Heart left ventricle (tissue), 16 donors: ENCODE measurements at places on chromosomes 5 and 9.

- no peak overlapping the region for H3K4me3 ChIP-seq
- H3K36me3 ChIP-seq: no peaks in the 10 kb centered on the region
- no peak overlapping the region for H3K27ac ChIP-seq
- H3K4me1 ChIP-seq: no peaks in the 10 kb centered on the region
- no peaks in the 10 kb centered on the region for H3K27me3 ChIP-seq
Measured at GRCh38 chr9:32954642-32955041, 46.8 kb downstream of the APTX start.

DNA sequence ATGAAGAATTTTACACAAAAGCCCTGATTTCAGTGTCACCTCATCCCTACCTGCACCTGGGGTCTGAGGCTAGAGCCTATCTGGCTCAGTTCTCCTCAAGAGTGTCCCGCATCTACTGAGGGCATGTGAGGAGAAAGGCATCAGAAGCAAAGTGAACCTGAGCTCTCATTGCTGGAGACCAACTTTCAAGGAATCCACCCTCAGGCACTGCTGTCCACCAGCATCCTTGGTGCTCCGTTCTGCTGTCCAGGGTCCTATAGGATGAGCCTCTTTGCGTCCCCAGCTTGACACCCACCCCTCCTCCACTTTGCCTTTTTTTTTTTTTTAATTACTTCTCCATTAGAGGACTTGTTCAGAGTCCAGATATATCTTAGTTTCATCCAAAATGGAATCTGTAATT is 49.5 kb downstream of the CAMSAP1 start:
- H3K4me1 ChIP-seq: no peaks in the 10 kb centered on the region
- no peaks in the 10 kb centered on the region for H3K36me3 ChIP-seq
- no peak overlapping the region for H3K27ac ChIP-seq
- no peak for DNase-seq

DNA sequence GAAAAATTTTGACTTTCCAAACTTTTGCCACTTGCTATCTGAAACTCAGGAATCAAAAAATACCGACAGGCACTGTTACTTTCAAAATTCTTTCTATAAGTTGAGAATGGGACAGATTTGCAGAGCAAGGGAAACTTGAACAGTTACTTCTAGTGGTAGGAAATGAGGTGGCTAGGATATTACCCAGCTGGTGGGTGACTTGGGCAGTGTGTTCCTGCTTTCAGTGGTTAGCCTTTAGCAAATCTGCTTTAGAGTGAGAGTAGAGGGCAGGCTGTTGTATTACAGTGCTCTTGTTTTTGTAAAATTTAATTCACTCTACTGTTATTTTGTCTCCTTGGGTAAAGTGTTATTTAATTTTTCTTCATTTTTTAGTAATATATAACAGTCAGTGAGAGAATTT is 40.2 kb upstream of the ROPN1L start:
- peaks cover 96% of the 10 kb centered on the region for H3K36me3 ChIP-seq
- H3K4me1 ChIP-seq: no peaks in the 10 kb centered on the region
- DNase-seq: no peak
- peak overlapping the region; percentile 34 for H3K27ac ChIP-seq
- H3K4me3 ChIP-seq: no peak overlapping the region

DNA sequence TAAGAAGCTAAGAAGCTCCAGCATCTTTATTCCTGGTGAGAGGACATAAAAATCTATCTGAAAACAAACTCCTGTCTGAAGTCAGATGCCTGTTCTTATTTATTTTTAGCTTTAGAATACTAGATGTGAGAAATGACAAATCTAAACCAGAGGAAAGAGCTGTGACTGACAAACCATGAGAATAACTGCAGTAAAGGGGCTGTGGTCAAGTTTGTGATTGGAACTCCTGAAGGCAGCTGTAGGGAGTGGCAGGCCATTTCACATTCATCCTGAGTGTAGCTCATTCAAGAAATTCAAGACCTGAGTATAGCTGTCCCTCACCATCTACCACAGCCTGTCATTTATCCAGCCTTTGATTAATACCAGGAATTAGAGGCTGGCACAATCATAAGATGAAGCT is 718.8 kb downstream of the BRINP1 start:
- H3K27me3 ChIP-seq: no peaks in the 10 kb centered on the region
- no peaks in the 10 kb centered on the region for H3K4me1 ChIP-seq
- no peak overlapping the region for H3K4me3 ChIP-seq
- no peak overlapping the region for H3K27ac ChIP-seq
- no peak for DNase-seq

DNA sequence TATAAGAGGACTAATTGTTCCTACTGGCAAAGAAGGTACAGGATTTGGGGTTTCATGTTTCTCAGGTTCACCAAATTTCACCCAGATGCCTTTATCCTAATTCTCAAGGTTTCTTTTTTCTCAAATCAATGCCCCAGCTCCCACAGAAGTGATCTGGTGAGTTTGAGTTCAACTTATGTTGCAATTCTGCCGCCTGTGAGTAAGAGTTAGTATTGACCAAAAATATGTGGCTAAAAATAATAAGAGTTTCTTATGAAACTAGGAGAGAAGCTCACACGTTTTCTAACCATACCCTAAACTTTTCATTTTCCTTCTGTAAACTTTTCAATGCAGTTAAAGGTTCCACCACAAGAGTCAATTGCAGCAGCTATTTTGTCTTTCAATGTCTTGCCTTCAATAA is 15.1 kb downstream of the SLCO6A1 start:
- no peak overlapping the region for H3K27ac ChIP-seq
- no peak for DNase-seq
- no peak overlapping the region for H3K4me3 ChIP-seq

DNA sequence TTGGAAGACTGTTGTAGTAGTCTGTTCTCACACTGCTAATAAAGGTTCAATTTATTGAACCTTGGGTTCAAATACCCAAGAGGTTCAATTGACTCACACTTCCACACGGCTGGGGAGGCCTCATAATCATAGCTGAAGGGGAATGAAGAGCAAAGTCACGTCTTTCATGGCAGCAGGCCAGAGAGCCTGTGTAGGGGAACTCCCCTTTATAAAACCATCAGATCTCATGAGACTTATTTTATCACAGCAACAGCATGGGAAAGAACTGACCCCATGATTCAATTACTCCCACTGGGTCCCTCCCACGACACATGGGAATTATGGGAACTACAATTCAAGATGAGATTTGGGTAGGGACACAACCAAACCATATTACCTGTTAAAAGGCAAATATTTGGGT is 268.2 kb downstream of the TMEM167A start:
- no peaks in the 10 kb centered on the region for H3K36me3 ChIP-seq
- DNase-seq: no peak
- no peaks in the 10 kb centered on the region for H3K4me1 ChIP-seq
- H3K27me3 ChIP-seq: no peaks in the 10 kb centered on the region
- H3K4me3 ChIP-seq: no peak overlapping the region

- no peak overlapping the region for H3K4me3 ChIP-seq
- no peaks in the 10 kb centered on the region for H3K4me1 ChIP-seq
- no peak overlapping the region for H3K27ac ChIP-seq
- H3K27me3 ChIP-seq: peaks cover 9% of the 10 kb centered on the region
- DNase-seq: no peak
Measured at GRCh38 chr5:147046281-147046680, 167.7 kb upstream of the PPP2R2B start.

DNA sequence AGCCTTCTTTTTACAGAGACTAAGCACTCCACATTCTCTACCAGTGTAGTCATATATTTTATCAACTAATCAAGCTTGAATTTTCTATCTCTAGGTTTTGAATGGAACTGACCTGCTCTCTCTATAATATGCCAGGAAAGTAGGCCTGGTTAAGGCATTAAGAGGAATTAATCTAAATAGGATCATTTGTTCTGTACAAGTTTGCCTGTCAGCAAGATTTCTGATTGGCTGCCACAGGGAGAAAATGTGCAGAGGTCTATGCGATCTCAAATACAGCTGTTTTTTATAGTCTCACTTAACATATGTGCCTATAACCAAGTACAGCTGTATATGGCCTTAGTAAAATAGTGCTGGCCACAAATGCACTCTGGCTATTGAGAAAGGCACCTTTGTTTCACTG is 418.8 kb downstream of the KDM4C start:
- peaks cover 26% of the 10 kb centered on the region for H3K36me3 ChIP-seq
- H3K27me3 ChIP-seq: no peaks in the 10 kb centered on the region
- no peak for DNase-seq

DNA sequence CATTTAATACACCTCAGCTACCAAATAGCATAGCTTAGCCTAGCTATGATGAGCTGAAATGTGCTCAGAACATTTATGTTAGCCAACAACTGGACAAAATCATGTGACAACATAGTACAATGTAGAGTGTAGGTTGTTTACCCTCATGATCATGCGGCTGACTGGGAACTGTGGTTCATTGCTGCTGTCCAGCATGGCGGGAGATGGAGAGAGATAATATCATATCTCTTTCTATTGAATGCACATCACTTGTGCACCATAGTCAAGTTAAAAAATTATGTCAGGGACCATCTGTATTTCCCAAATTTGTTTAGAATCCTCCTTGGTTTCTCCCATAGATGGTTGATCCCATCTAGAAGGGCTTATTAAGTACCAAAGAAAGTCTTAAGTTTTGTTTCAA is 151.1 kb upstream of the ELL2 start:
- no peaks in the 10 kb centered on the region for H3K36me3 ChIP-seq
- no peaks in the 10 kb centered on the region for H3K27me3 ChIP-seq
- H3K4me1 ChIP-seq: no peaks in the 10 kb centered on the region
- DNase-seq: no peak
- H3K27ac ChIP-seq: no peak overlapping the region

GRCh38 chr9:81499594-81499993 is 189.8 kb downstream of the TLE1 start:
- H3K4me3 ChIP-seq: no peak overlapping the region
- H3K27ac ChIP-seq: no peak overlapping the region
- no peaks in the 10 kb centered on the region for H3K4me1 ChIP-seq

DNA sequence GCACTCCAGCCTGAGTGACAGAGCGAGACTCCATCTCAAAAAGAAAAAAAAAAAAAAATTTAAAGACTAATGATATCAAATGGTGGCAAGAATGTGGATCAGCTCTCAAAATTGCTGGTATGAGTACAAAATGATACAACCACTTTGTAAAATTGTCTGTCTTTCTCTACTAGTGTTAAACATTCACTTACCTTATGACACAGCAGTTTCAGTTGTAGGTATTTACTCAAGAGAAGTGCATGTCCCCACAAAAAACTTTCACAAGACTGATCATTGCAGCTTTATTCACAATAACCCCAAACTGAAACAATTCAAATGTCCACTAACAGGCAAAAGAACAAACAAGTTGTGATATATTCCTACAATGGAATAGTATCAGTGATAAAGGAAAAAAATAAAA is 14.7 kb upstream of the CETN3 start:
- no peaks in the 10 kb centered on the region for H3K27me3 ChIP-seq
- no peak for DNase-seq
- H3K4me3 ChIP-seq: no peak overlapping the region
- no peaks in the 10 kb centered on the region for H3K4me1 ChIP-seq
- H3K27ac ChIP-seq: no peak overlapping the region

GRCh38 chr5:178507151-178507932 is 82.9 kb downstream of the COL23A1 start:
- no peaks in the 10 kb centered on the region for H3K4me1 ChIP-seq
- H3K27ac ChIP-seq: no peak overlapping the region

DNA sequence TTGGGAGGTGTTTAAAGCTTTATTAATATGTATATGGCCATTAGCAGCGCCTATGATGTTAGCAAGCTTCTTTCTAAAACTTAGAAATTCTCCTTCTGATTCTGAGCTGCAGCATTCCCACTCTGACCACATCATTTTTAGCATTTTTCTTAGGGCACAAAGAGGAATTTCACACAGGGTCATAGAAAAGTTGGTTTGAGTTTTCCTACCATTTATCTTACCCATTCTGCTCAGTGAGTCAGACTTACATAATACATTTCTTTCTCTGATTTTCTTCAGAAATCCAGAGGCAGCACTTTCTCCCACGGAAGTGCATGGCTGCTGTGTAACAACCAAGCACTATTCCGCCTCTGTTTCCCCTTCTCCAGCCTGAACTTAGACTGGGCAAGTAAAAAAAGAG is 246.6 kb downstream of the ARL15 start:
- no peak overlapping the region for H3K4me3 ChIP-seq
- H3K4me1 ChIP-seq: peaks cover 7% of the 10 kb centered on the region
- no peaks in the 10 kb centered on the region for H3K27me3 ChIP-seq
- no peak overlapping the region for H3K27ac ChIP-seq

GRCh38 chr9:68852941-68853340 is 147.9 kb downstream of the PIP5K1B start:
- no peak overlapping the region for H3K4me3 ChIP-seq
- H3K27ac ChIP-seq: no peak overlapping the region
- H3K27me3 ChIP-seq: no peaks in the 10 kb centered on the region
- DNase-seq: no peak
- peaks cover 15% of the 10 kb centered on the region for H3K4me1 ChIP-seq

DNA sequence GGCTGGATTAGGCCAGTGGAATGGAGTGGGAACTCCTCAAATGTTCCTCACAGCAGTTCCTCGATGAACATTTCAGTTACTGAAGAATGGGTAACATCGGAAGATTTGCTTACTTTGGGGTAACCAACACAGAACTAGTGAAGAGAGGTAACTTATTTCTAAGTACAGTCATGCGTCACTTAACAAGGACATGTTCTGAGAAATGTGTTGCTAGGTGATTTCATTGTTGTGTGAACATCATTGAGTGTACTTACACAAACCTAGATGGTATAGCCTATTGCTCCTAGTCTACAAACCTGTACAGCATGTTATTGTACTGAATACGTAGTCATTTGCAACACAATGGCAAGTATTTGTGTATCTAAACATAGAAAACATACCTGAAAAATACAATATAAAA is 228.3 kb downstream of the MAST4 start:
- peak overlapping the region; percentile 10 for H3K27ac ChIP-seq
- no peak for DNase-seq
- H3K4me1 ChIP-seq: peaks cover 16% of the 10 kb centered on the region
- H3K36me3 ChIP-seq: no peaks in the 10 kb centered on the region

DNA sequence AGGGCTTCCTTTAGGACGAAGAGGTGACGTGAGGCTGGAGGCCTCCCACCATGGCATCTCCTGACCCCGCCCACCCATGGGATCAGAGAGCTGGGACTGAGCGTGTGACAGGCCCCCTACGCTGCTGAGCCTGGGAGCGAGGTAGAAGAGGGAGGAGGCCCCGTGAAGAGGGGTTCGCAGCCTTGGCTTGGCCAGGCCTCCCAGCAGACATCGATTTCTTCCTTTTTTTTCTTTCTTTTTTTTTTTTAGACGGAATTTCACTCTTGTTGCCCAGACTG is 39.5 kb downstream of the PTGES start:
- H3K36me3 ChIP-seq: no peaks in the 10 kb centered on the region
- peaks cover 16% of the 10 kb centered on the region for H3K4me1 ChIP-seq
- no peaks in the 10 kb centered on the region for H3K27me3 ChIP-seq
- DNase-seq: no peak

- no peaks in the 10 kb centered on the region for H3K4me1 ChIP-seq
- H3K4me3 ChIP-seq: no peak overlapping the region
- no peaks in the 10 kb centered on the region for H3K27me3 ChIP-seq
- H3K27ac ChIP-seq: no peak overlapping the region
- H3K36me3 ChIP-seq: no peaks in the 10 kb centered on the region
Measured at GRCh38 chr9:119284587-119285337, 84.5 kb downstream of the BRINP1 start.

- H3K36me3 ChIP-seq: no peaks in the 10 kb centered on the region
- DNase-seq: no peak
- H3K27ac ChIP-seq: no peak overlapping the region
Measured at GRCh38 chr9:72977670-72978069, 24.8 kb upstream of the ALDH1A1 start.
